ENCODE measurements at places on chromosomes 4 and X.

- no peak for DNase-seq
Measured at GRCh38 chr4:113790478-113790877, 28.9 kb upstream of the CAMK2D start.

GRCh38 chr4:189202869-189203271 lies 737.8 kb upstream of the FRG1 start:
- DNase-seq = no peak

DNA sequence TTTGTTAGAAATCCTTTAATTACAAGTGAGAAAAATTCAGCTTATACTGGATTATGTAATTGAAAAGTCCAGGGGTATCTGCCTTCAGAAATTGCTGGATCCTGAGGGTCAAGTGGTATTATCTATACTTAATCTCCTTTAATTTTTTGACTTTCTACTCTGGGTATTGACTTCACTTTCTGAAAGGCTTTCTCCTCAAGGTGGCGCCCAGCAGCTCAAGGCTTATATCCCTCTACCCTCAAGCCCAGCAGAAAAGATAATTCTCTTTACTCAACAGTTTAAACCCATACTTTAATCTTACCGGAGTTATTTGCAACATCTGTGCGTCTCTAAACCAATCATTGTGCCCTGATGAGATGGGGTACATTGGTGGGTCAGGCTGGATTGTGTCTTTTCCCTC lies 129.5 kb downstream of the LARP7 start:
- DNase-seq = no peak

GRCh38 chrX:18707426-18708049 lies at the start of gene PPEF1:
Gene PPEF1 (plus strand): TSS chrX:18707645. CDS start chrX:18707781, 136 bp downstream.
- no peak for DNase-seq
